ENCODE measurements at places on chromosomes 12 and 14. TPM values are rescaled to one million over a fixed set of nuclear protein-coding genes. Genes with fewer than 3 reads are reported as not detected.

GRCh38 chr14:68703093-68703492 lies 89.8 kb downstream of the ZFP36L1 start:
- peaks cover 9% of the 10 kb centered on the region for H3K4me1 ChIP-seq
- DNase-seq, result no peak
- no peaks in the 10 kb centered on the region for H3K27me3 ChIP-seq
- H3K27ac ChIP-seq, result no peak overlapping the region
- no peaks in the 10 kb centered on the region for H3K36me3 ChIP-seq

- H3K27ac ChIP-seq, result no peak overlapping the region
- no peaks in the 10 kb centered on the region for H3K36me3 ChIP-seq
- no peaks in the 10 kb centered on the region for H3K4me1 ChIP-seq
- no peak overlapping the region for H3K4me3 ChIP-seq
- H3K27me3 ChIP-seq, result no peaks in the 10 kb centered on the region
Observed at GRCh38 chr14:100466111-100466856, 120.9 kb downstream of the BEGAIN start.

- no peak overlapping the region for H3K4me3 ChIP-seq
- no peaks in the 10 kb centered on the region for H3K4me1 ChIP-seq
- no peak for DNase-seq
- no peak overlapping the region for H3K27ac ChIP-seq
Observed at GRCh38 chr14:73269729-73270531, 32.6 kb downstream of the PAPLN start.

DNA sequence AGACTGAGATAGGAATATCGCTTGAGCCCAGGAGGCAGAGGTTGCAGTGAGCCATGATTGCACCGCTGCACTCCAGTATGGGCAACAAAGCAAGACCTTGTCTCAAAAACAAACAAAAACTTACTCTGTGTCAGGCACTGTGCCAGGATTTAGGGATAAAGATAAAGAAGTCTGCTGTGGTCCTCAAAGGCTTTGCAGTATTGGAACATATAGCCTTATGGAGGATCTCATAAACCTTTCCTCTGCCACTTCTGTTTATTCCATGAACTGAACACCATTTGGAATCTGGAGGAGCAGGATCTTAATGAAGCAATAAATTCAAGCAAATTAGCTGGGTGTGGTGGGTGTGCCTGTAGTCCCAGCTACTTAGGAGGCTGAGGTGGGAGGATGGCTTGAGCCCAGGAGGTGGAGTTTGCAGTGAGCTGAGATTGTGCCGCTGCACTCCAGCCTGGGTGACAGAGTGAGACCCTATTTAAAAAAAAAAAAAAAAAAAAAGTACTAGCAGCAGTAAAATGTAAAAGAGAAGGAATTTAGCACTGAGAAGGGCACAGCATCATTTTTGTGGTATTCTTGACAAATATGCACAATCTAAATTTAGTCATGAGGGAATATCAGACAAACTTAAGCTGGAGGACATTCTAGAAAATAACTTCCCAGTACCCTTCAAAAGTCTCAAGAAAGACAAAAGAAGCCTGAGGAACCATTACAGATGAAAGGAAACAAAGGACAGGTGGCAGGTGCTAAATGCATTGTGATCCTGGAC lies 27.1 kb downstream of the BMAL2 start:
- H3K36me3 ChIP-seq, result no peaks in the 10 kb centered on the region
- no peaks in the 10 kb centered on the region for H3K4me1 ChIP-seq
- no peak for DNase-seq
- H3K4me3 ChIP-seq, result no peak overlapping the region
- no peak overlapping the region for H3K27ac ChIP-seq

GRCh38 chr14:104977681-104978653 lies at the start of gene AHNAK2:
TSS of gene AHNAK2 (minus strand) at chr14:104978374. CDS start at chr14:104978237, 137 bp downstream.
- H3K27me3 ChIP-seq, result no peaks in the 10 kb centered on the region
- peak within 1 kb of the TSS; percentile 35 for H3K4me3 ChIP-seq
- no peak within 1 kb of the TSS for H3K27ac ChIP-seq
- no peak for DNase-seq
- H3K4me1 ChIP-seq, result peaks cover 45% of the 10 kb centered on the region
- no peaks in the 10 kb centered on the region for H3K36me3 ChIP-seq

DNA sequence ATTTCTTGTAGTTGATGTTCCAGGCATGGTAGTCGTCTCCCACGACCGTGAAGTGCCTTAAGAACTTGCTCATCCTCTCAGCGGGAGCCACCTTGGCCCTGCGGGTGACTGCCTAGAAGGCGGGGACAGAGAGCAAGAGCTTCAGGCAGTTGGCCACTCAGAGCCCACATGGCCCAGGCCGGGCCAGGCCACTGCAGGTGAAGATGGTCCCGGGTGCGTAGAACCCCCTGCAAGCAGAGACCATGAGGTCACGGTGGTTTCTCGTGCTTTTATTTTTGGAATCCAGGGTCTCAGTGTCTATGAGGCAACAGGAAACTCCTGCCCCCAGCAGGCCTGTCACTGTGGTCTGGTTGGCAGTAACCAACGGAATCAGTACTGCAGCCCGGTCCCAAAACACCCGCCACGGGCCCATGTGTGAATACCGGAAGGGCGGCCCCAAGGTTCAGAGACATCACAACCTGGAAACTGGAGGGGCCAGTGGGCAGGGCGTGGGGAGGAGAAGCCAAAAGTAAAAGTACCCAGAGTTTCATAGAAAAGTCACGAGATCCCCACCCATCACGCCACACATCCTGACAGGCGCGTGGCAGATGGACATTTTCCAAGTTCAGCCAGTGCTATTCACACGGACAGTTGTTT lies 27.5 kb downstream of the HVCN1 start:
- no peaks in the 10 kb centered on the region for H3K36me3 ChIP-seq
- DNase-seq, result no peak
- no peak overlapping the region for H3K4me3 ChIP-seq
- no peaks in the 10 kb centered on the region for H3K4me1 ChIP-seq

GRCh38 chr12:53123578-53124351 lies 20.5 kb downstream of the SOAT2 start:
- H3K36me3 ChIP-seq, result no peaks in the 10 kb centered on the region
- H3K4me3 ChIP-seq, result no peak overlapping the region
- no peaks in the 10 kb centered on the region for H3K27me3 ChIP-seq
- no peak overlapping the region for H3K27ac ChIP-seq

GRCh38 chr14:91714805-91715204 lies 17.1 kb downstream of the CATSPERB start:
- H3K27me3 ChIP-seq, result no peaks in the 10 kb centered on the region
- no peak overlapping the region for H3K4me3 ChIP-seq
- H3K27ac ChIP-seq, result no peak overlapping the region
- H3K4me1 ChIP-seq, result no peaks in the 10 kb centered on the region
- no peak for DNase-seq
- no peaks in the 10 kb centered on the region for H3K36me3 ChIP-seq

DNA sequence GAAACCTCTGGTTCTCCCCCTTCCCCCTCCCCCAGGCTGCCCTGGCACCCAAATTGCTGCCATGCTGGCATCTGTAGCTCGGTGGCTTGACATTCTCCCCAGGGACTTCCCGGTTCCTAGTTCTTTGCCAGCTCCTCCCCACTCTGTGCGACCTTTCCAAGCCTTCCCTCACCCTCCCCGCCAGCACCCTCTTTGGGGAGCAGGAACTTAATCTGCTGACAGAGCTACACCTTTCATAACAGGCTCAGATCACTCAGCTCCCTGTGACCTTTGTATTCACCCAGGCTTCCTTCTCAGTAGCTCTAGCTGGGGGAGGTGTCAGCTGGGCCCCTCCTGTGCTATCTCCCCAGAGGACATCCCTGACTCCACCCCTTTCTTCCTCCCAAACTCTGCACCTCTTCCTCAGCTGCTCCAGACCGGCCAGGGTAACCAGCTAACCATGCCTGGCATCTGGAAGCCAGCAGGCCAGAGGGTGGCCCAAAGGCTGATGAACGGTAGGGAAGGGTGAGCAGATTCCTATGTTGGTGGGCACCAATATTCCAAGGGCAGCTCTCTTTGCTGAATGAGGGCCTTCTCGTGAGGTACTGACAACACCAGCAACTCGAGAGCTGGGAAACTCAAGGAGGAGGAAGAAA lies 1.8 kb upstream of the COX14 start:
- H3K27me3 ChIP-seq, result no peaks in the 10 kb centered on the region
- H3K36me3 ChIP-seq, result no peaks in the 10 kb centered on the region
- H3K4me3 ChIP-seq, result no peak overlapping the region
- peaks cover 6% of the 10 kb centered on the region for H3K4me1 ChIP-seq
- DNase-seq, result no peak
- H3K27ac ChIP-seq, result no peak overlapping the region

- no peak overlapping the region for H3K4me3 ChIP-seq
- no peak overlapping the region for H3K27ac ChIP-seq
- H3K36me3 ChIP-seq, result no peaks in the 10 kb centered on the region
- H3K4me1 ChIP-seq, result no peaks in the 10 kb centered on the region
- no peaks in the 10 kb centered on the region for H3K27me3 ChIP-seq
- no peak for DNase-seq
Observed at GRCh38 chr12:25764892-25765291, 193.6 kb upstream of the RASSF8 start.

GRCh38 chr12:56205445-56205844 lies 16.2 kb upstream of the SMARCC2 start:
- H3K27me3 ChIP-seq, result no peaks in the 10 kb centered on the region
- no peak overlapping the region for H3K4me3 ChIP-seq
- peaks cover 12% of the 10 kb centered on the region for H3K4me1 ChIP-seq
- peaks cover 52% of the 10 kb centered on the region for H3K36me3 ChIP-seq

DNA sequence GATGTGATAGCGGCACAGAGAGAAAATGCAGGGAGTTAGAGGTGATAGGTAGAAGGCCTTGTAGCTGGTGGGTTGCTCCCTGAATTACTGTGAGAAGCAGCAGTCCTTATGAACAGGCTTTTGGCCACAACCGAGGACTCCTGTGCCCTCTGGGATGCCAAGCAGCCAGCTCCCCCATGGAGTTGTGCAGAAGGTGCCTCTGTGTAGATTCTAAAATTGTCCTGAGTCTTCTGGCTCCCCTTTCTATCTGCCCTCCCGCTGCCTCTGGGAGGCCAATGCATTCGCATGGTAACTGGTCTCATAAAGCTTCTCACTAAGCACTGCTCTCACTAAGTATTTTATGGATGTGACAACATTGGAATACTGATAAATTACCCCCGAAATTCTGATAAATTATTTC lies 16.1 kb upstream of the SUSD6 start:
- no peak overlapping the region for H3K27ac ChIP-seq
- no peaks in the 10 kb centered on the region for H3K4me1 ChIP-seq
- H3K27me3 ChIP-seq, result no peaks in the 10 kb centered on the region
- H3K36me3 ChIP-seq, result no peaks in the 10 kb centered on the region
- no peak for DNase-seq

GRCh38 chr12:106445959-106446358 lies 88.4 kb downstream of the POLR3B start:
- H3K36me3 ChIP-seq, result peaks cover 8% of the 10 kb centered on the region
- no peaks in the 10 kb centered on the region for H3K27me3 ChIP-seq
- no peak for DNase-seq

GRCh38 chr14:31536201-31536960 lies 24.8 kb upstream of the NUBPL start:
- H3K36me3 ChIP-seq, result no peaks in the 10 kb centered on the region
- DNase-seq, result no peak
- H3K27me3 ChIP-seq, result no peaks in the 10 kb centered on the region
- H3K4me3 ChIP-seq, result no peak overlapping the region
- no peaks in the 10 kb centered on the region for H3K4me1 ChIP-seq

- no peak overlapping the region for H3K4me3 ChIP-seq
- H3K27ac ChIP-seq, result no peak overlapping the region
- no peaks in the 10 kb centered on the region for H3K4me1 ChIP-seq
- no peaks in the 10 kb centered on the region for H3K27me3 ChIP-seq
Observed at GRCh38 chr14:85124631-85125290, 405.2 kb upstream of the FLRT2 start.

GRCh38 chr14:21505012-21505553 lies 6.1 kb downstream of the METTL3 start:
- H3K4me1 ChIP-seq, result peaks cover 4% of the 10 kb centered on the region
- no peak overlapping the region for H3K4me3 ChIP-seq
- no peak for DNase-seq
- no peak overlapping the region for H3K27ac ChIP-seq
- no peaks in the 10 kb centered on the region for H3K27me3 ChIP-seq

DNA sequence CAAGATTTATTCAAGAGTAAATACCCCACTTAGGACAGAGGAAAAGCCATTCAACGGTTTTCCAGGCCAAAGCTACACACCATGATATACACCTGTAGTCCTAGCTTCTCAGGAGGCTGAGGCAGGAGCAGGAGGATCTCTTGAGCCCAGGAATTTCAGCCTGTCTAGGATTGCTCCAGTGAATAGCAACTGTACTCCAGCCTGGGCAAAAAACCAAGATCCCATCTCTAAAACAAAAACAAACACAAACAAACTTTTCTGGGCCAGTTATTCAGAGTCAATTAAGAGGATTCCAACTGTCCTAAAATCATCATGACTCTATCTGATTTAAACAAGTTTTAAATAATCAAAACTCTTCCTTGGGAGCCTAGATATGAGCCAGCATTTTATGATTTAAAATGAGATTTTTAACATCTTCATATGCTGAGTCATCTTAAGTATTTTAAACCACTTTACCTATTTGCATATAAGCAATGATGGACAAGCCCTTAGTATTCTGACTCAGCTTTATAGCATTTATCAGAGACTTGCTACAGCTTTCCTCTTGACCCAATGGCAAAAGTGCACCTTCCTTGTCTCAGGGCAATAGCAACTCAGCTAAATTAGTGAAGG lies 77.1 kb downstream of the KCNMB4 start:
- H3K27ac ChIP-seq, result no peak overlapping the region
- H3K4me1 ChIP-seq, result no peaks in the 10 kb centered on the region
- no peaks in the 10 kb centered on the region for H3K27me3 ChIP-seq
- no peak overlapping the region for H3K4me3 ChIP-seq
- DNase-seq, result no peak

DNA sequence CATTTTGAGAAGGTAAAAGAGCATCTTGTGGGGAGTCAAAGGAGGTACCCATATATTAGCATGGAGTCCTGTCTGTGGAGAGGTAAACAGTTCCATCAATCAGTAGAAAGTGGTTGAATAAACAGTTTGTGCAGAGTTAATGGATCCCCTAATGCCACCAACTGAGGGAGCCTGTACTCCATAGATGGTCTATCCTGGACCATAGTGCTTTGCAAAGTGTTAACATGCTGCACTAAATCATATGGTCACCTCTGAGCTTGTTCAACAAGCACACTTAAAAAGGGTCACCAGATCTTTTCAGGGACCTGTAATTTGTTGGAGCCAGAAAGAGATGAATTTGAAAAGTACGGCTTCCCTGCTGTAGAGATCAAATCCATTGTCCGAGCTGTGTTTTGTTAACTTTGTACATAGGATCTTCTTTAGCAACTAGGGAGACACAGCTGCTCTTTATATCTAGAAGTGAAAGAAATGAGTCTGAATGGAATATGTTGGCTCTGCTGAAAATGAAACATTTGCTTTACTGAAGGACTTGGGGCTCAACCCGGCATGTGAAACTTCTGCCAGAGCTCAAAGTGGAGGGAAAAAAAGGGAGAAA lies 366.4 kb downstream of the ETNK1 start:
- H3K4me1 ChIP-seq, result no peaks in the 10 kb centered on the region
- no peak overlapping the region for H3K27ac ChIP-seq
- H3K36me3 ChIP-seq, result no peaks in the 10 kb centered on the region
- DNase-seq, result no peak
- H3K27me3 ChIP-seq, result peaks cover 9% of the 10 kb centered on the region
- H3K4me3 ChIP-seq, result no peak overlapping the region

KRT5 gene
- not detected for total RNA-seq

C12orf56 gene
- not detected for total RNA-seq

PLD4 gene
- not detected for total RNA-seq

CMTM5 gene
- not detected for total RNA-seq

IKZF4 gene
- total RNA-seq, result 1.1 TPM
